ENCODE measurements at places on chromosomes 2 and 18. TPM values are rescaled to one million over a fixed set of nuclear protein-coding genes. Genes with fewer than 3 reads are reported as not detected.

DNA sequence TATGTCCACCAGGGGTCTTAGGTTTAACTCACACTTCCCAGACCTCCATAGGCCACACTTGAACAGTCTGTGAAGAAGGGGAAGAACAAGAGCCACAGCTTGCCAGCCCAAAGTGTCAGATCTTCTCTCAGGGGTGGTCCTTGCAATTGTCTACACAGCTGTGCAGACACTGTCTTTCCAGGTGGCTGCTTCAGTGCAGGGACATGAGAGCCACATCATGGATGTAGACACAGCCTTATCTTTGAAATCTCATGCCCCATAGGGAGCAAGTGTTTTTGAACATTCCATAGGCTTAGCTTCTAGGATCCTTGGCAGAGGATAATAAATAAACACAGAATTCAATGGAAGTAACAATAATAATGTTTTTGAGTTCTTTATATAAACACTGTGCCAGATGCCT lies 6.7 kb downstream of the ZNF407 start:
- no peaks in the 10 kb centered on the region for H3K36me3 ChIP-seq
- no peaks in the 10 kb centered on the region for H3K27me3 ChIP-seq
- no peak overlapping the region for H3K4me3 ChIP-seq
- no peak for DNase-seq
- H3K27ac ChIP-seq = no peak overlapping the region

DNA sequence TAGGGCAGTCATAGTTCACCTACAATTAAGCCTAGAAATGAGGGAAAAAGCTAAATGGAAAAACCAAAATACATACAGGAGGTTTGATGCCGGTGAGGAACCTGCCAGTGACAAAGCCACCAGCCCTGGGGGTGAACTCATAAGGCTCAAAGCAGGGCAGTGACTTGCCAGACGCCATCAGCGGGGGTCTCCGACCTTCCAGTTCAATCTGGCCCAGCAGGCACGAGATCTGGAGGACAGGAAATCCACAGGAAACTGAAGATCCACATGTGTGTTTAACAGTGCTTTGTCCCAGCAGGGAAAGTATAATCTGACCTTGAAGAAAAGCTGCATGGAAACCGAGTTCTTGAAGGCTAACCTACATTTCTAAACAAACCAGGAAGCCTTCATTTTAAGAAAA lies 60.1 kb downstream of the POLR1A start:
- H3K27me3 ChIP-seq = no peaks in the 10 kb centered on the region
- peaks cover 63% of the 10 kb centered on the region for H3K36me3 ChIP-seq

- H3K4me1 ChIP-seq = peaks cover 40% of the 10 kb centered on the region
- no peak for DNase-seq
- H3K27ac ChIP-seq = peak overlapping the region; percentile 76
- H3K27me3 ChIP-seq = no peaks in the 10 kb centered on the region
- H3K4me3 ChIP-seq = peak overlapping the region; percentile 42
Observed at GRCh38 chr18:41744421-41745030, 210.5 kb upstream of the PIK3C3 start.

DNA sequence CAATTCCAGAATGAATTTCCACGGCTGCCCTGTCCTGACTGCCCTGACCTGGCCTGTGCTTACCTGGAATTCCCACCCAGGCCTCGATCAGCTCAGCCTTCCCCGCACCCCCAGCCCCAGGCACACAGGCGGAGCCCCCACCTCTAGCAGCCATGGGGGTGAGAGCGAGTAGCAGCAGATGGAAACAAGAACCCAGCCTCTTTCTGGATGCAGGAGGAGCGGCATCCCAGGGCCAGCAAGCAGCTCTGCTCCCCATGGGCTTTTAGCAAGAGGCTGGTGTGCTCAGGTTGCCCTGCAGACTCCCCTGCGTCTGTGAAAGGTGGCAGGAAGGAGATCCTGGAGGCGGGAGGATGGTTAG lies 101.8 kb downstream of the TPO start:
- DNase-seq = peak; percentile 8
- H3K4me1 ChIP-seq = peaks cover 5% of the 10 kb centered on the region
- no peaks in the 10 kb centered on the region for H3K27me3 ChIP-seq
- no peak overlapping the region for H3K4me3 ChIP-seq
- H3K27ac ChIP-seq = no peak overlapping the region

Gene SERPINB5
- total RNA-seq = 0.18 TPM

Gene MAP2
- 3.7 TPM for total RNA-seq

Gene SSB
- 202 TPM for total RNA-seq
